ENCODE measurements at places on chromosomes 3 and 15. TPM values are rescaled to one million over a fixed set of nuclear protein-coding genes. Genes with fewer than 3 reads are reported as not detected.

Gene ANKRD34C
- total RNA-seq, result not detected

Gene AMIGO3
- total RNA-seq, result 0.29 TPM

Gene IQCF5
- total RNA-seq, result not detected

Gene RHOV
- not detected for total RNA-seq

Gene CDHR4
- not detected for total RNA-seq

Measured in smooth muscle cell of trachea (primary cell).